Amniotic stem cell (primary cell): ENCODE measurements at places on chromosomes 2 and 18.

GRCh38 chr18:74947417-74947816 is 261.5 kb downstream of the PTGR3 start:
- DNase-seq = no peak

GRCh38 chr2:220224691-220225543 is 597.5 kb downstream of the SLC4A3 start:
- peak; percentile 82 for DNase-seq

- no peak for DNase-seq
These were observed 77.5 kb downstream of the BIN1 start for GRCh38 chr2:127029350-127030051.

- DNase-seq = no peak
These were observed 93.7 kb downstream of the RBMS1 start for GRCh38 chr2:160399880-160400279.

GRCh38 chr2:118779362-118779761 is 68.1 kb downstream of the EN1 start:
- no peak for DNase-seq
